SW480 (cell line): ENCODE measurements at places on chromosomes 7 and 10.

DNA sequence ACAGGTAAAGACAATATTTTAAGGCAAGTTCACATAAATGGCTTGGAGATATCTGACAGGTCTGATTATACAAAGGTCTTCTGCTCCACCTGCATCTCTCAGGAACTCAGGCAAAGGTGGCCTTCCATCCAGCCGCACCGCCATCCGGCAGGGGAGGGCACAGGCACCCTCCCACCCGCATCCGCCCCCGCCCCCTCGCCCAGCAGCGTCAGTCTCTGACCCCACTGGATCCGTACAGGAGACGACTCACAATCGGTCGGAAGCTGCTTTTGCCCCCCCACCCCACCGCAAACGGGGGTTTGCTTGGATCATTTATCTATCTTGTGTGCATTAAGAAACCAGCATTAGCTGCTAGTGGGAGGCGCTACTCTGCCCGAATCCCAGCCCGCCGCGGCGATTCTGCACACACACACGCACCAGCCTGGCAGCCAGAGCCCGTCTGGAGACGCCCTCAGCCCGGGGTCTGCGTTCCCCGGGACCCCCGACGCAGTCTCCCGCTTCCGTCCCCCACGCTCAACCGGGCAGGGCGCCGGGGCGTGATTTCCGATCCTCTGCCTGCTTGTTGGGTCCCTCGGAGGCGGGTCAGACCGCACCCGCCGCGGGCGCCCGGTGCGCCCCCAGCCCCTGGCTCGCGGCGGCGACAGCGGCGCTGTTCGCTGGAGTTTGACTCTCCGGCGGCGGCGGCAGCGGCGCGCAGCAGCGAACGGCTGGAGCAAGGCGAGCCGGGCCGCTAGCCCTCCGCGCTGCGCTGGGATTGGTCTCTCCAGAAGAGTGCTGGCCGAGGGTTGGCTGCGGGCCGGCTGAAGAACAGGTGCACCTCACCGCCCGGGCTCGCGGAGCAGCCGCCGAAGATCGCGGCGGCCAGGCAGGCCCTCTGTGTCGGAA lies 820 bp upstream of the NRG3 start:
- DNase-seq: no peak

- DNase-seq: no peak
These were observed 228.5 kb downstream of the CDK14 start for GRCh38 chr7:90824386-90825307.

GRCh38 chr10:72173619-72174296 lies 42.1 kb upstream of the ANAPC16 start:
- DNase-seq: no peak

DNA sequence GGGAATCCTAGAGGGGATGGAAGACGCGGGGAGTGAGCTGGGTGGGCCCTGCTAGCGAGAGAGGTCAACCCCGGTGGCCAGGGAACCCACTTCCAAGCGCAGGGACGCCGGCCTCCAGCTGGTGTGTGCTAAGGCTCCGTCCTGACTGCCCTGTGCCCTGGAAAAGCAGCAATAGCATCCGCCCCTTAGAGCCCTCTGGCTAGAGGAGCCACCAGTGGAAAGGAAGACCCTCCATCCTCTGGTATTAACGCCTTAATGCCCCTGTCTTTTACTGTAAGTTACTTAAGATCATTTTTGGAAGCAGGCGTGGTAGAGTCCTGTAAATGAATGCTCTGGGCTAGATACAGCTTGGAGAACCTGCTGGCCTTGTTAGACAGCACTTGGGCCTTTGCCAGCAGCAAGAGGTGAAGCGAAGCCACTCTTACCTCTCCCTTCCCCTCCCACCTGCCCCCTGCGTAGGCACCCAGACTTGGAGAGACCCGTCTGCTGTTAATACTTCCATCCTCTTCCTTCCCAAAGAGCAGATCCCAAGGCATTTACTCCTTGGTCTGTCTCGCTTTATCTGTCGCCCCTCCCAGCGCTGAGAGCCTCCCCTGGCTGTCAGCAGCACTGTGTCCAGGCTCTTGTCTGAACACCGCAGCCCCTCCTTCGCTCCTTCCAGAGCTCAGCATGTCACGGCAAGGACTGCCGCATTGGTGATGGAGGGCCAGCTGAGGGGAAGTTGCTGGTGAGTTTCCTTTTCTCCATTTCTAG lies 4.6 kb downstream of the REPIN1 start:
- no peak for DNase-seq

- peak; percentile 14 for DNase-seq
These were observed 14.7 kb upstream of the TMEM236 start for GRCh38 chr10:17737027-17737965.

DNA sequence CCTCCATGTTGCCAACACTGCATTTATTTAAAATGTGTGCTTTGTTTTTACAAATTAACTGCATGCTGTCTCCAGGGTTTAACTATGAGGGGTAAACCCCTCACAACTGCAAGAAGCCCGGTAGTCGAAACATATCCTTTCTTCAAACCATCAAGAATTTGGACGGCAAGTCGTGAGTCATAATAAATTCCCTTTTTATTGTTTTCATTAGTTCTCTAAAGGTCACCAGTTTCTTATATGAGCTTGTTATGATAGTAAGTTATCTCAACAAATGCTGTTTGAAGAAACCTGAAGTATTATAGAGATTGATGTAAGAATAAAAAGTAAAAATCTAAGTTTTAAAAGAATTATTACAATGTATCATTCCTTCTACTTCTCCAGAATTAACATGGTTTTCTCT lies 12.2 kb upstream of the FIGNL1 start:
- no peak for DNase-seq

GRCh38 chr7:31688372-31688771 lies 1.4 kb downstream of the PPP1R17 start:
- DNase-seq: no peak

DNA sequence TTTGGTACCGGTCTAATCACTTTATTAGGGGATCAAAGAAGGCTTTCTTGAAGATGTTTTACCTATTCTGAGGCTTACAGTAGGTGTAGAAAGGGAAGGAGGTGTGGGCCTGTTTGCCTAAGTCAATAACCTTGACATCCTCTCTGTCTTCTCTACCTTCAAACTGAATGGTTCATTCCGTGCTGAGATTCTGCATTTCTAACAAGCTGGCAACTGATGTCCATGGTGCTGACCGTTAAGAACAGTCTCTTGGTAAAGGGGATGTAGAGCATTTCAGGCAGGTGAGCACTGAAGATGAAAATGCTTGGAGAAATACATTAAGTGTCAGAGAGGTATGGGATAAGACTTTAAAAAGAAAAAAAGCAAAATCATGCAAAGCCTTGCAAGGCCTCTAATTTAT lies 51.5 kb upstream of the DGKB start:
- DNase-seq: no peak

DNA sequence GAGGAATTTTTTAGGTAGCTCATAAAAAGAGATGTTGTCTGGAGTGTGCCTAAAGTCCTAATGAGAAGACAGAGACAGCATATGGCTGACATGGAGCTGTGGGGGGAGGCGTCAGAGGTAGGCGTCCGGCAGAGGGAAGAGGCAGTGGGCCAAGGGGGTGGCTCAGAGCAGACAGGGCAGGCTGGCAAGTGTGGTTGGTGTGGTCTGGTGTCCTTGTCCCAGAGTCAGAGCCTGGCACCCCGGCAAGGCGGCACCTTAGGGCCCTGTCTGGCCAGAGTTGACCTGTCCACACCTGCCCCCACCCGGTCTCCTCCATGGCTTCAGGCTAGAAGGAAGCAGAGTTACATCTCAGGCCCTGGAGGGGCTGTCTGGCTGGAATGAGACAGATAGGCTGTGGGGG lies 220.3 kb upstream of the ZNF32 start:
- DNase-seq: no peak

GRCh38 chr7:109915670-109916069 lies 1175.3 kb upstream of the LRRN3 start:
- DNase-seq: no peak

DNA sequence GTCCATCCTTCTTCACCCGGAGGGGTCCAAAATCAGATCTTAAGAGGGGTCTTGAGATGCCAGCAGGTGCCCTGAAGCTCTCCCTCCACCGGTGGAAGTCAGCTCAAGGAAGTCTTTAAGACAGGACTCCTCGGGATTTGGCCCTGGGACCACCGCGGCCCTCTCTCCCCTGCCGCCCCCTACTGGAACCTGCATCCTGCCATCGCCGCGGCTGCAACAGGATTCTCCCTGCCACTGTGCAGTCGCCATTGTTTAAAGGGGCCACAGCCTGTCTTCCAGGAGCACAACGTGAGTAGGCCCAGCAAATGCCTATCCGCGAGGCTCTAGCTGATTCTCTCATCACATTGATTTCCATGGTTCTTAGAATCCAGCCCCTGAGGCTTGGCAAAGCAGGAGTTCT lies 324.3 kb downstream of the ZNF716 start:
- DNase-seq: no peak

DNA sequence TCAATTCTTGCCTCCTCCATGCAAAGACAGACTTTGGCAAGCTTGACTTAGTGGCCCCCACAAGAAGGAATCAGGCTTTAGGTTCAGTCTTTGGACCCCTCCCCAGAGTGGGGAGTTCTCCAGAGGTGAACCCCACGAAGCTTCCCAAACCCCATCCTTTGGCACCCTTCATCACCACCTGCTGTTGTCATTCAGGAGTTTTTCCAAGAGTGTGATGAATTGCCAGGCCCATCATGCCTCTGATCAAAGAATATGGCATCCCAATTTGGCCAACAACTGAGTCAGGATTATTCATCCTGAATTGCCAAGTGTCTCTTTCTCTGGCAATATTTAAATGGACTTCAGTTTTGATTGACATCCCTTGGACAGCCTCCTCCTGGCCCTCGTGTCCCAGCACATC lies 404.7 kb upstream of the MKI67 start:
- DNase-seq: no peak

GRCh38 chr10:95547791-95548435 lies 13.3 kb downstream of the SORBS1 start:
- no peak for DNase-seq

DNA sequence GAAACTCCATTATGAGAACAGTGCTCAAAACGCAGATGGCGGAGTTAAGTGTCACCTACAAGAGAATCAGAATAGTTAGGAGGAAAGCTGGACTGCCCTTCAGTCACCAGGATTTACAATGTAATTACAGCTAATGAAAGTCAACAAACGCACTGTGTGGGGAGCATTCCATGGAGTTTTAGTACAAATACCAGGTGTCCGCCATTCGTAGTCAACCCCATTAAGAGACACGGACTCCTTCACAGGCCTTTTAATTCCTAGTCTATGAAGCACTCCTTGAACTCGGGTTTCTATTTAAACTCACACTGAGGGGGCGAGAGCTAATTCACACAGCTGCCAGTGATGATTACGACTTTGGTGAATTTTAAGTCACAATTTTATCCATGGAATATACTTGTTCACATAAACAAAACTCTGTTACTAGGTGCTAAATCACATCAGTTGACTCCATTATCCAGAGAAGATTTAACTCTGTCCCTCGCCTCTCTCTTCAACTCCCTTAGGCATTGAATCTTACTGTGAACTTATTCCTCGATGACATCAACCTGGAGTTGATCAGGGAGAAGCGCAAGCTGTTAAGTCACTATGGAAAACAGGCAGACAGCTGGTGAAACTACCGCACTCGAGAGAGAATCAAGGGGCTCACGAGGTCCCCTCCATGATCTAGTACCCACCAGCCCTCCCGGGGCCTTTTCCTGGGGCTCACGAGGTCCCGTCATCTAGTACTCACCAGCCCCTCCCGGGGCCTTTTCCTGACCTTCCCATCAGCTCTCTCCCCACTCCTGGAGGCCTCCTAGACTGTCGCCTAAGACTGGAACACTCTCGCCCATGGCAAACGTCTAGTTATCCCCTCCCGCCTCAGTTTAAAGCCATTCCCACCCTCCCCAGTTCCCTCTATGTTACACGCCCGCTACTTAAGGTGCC lies 1.5 kb downstream of the ZFAND2A start:
- DNase-seq: no peak

- peak; percentile 56 for DNase-seq
These were observed 28.6 kb upstream of the VAX1 start for GRCh38 chr10:117166418-117167345.

GRCh38 chr7:156305351-156305750 lies 335.2 kb upstream of the RNF32 start:
- DNase-seq: no peak

GRCh38 chr7:42726066-42726785 lies 185.6 kb downstream of the C7orf25 start:
- no peak for DNase-seq

DNA sequence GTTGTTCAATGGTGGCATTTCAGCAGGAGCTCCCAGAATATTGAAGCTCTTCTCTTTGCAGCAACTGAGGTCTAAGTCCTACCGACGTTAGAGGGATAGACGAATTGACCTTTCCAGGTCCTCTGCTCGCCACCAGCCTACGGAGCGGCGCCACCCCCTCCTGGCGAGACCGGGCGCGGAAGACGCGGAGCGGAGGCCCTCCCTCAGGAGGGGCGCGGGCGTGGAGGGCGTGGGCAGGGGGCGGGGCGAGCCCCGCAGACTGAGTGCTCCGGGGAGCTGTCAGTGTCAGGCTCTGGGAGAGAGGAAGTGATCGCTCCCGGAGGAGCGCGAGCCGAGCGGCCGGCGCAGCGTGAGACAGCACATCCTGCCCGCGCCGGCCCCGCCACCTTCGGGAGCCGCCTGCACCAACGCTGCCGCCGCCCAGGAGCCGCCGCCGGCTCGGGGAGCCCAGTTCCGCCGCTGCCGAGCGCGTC lies at the start of gene DYNC1I1:
TSS of gene DYNC1I1 (plus strand) at position 257 of the 473 bp plus-strand sequence. CDS start 32,176 bp downstream, outside the sequence.
- peak; percentile 90 for DNase-seq

- DNase-seq: no peak
These were observed 138.5 kb downstream of the WNT2 start for GRCh38 chr7:117184367-117184766.

DNA sequence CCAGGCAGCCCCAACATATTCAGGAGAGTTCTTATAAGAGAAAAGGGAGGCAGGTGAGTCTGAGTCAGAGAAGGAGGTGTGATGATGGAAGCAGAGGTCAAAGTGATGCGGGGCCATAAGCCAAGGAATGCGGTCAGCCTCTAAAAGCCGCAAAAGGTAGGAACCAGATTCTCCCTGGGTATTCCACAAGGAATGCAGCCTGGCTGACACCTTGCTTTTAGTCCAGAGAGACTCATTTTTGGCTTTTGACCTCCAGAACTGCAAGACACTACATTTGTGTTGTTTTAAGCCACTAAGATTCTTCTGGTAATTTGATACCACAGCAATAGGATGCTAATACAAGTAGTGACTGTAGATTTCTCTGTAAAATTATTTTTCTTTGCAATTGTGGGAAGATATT lies 151.5 kb upstream of the EEPD1 start:
- DNase-seq: no peak

GRCh38 chr7:117041007-117041406 lies 87.7 kb downstream of the ST7 start:
- DNase-seq: no peak
